AG08396 (cell line): ENCODE measurements at places on chromosomes 3 and 15.

GRCh38 chr3:62567097-62568021, 194.0 kb upstream of the FEZF2 start:
- DNase-seq = peak; percentile 61

DNA sequence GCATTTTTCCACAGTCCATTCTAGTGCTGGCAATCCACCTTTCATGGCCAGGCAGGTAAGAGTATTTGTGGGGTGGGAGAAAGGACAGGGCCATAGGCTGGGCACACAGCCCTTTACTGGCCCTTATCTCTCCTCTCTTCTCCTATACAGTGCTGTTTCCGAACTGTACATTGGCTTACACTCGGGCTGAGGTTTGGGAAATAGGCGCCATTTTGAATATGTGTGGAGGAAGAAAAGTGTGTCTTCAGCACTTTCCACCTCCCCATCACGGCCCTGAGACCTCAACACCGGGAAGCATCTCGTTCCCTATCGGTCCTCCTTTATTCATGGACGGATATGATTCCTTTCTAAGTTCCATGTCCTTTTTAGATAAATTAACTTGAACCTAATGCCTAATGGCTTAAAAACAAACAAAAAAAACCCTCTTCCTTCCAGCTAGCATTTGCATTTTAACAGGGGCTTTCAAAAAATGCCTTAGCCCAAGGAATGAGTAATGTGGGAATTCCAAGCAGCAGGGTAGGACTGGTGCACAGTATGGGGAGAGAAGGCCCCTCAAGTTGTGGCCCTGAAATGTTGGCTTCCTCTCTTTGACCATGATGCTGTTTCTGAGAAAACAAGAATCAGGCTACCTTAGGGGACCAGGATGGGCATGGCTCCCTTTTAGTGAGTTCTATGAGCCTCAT, 24.5 kb downstream of the CD86 start:
- no peak for DNase-seq

- peak; percentile 23 for DNase-seq
These were observed 177.6 kb upstream of the BCL6 start for GRCh38 chr3:187922704-187923416.

- DNase-seq = peak; percentile 90
These were observed 1.5 kb downstream of the MEGF11 start for GRCh38 chr15:66251790-66252684.

DNA sequence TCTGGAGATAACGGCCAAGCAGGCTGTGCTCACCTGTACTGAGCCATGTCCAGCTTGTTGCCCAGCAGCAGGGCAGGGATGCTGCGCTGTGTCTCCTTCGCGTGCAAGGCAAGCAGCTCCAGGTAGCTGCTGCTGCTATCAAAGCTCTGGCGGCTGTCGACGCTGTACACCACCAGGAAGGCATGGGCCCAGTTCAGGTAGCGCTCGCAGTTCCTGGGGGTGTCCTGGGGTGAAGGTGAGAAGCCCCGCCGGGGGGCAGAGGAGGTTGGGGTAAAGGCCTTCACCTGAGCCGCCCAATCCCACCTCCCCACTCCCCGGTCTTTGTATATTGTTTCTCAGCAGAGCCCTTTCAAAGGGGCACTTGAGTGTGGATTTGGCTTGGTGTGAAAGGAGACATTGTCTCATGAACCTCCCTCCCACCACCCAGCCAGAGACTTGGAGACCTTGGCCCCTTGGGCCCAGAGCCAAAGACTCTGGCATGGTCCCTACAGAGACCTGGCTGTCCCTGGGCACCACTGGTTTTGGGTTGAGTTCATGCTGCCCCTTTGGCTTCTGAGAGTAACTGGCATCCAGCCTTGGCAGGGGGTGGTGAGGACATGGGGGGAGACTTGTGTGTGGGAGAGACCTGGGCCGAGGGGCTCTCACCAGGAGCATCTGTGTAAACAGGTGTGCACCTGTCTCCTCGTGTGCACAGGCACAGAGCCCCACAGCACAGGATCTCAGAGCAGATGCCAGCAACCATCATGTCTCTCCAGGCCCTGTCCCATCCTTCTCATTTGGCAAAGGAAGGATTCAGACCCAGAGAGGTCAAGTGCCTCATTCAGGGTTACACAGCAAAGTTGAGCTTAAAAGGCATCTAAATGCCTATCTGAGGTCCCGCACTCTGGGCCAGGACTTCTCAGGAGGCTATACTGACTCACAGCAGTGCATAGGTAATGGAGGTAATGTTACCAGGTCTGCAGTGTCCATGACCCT, 9.1 kb downstream of the RASL12 start:
- DNase-seq = no peak

- no peak for DNase-seq
These were observed 202.7 kb upstream of the SLC2A2 start for GRCh38 chr3:171229173-171229572.

DNA sequence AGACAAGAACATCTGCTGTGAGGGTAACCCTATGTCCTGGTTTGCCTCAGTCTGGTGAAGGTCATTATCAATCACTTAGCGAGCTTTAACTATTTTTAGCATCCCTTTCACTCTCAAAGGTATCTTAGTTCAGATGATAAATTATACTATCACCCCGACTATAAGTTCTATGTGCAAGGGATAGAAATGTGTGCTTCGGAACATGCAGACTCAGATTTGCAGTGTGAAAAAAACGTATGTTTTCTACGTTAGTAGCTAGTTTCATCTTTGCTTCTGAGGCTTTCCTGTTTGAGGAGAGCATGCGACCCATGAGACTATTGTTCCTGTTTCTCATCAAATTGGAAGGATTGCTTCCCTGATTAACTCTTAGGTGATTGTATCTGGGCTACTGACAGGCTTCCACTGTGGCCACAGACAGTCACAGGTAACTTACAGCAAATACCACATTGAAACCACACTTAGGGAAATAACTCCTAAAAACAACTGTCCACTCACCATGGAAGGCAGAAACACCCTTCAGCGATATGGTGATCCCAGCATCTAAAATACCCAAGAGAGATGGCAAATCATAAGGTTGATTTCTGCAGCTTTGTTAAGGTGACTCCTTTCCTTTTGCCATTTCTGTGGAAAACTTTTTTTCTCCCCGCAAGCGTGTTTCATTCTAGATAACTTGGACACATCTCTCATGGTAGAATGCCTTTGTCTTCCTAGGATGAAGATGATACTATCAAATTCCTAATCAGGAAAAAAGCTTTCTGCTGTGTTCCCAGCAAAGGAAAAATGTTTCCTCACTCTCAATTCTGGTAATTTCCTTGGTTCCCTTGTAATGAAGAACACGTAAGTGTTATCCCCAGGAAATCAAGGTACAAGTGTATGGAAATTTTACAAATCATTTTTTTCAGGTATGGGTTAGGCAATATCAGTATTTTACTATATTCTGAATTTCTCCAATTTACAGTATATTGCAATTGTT, 5.2 kb downstream of the GCSAM start:
- DNase-seq = no peak

- DNase-seq = no peak
These were observed 72.9 kb downstream of the MEGF11 start for GRCh38 chr15:66180531-66181097.
